ENCODE measurements at places on chromosomes 7 and 10.

DNA sequence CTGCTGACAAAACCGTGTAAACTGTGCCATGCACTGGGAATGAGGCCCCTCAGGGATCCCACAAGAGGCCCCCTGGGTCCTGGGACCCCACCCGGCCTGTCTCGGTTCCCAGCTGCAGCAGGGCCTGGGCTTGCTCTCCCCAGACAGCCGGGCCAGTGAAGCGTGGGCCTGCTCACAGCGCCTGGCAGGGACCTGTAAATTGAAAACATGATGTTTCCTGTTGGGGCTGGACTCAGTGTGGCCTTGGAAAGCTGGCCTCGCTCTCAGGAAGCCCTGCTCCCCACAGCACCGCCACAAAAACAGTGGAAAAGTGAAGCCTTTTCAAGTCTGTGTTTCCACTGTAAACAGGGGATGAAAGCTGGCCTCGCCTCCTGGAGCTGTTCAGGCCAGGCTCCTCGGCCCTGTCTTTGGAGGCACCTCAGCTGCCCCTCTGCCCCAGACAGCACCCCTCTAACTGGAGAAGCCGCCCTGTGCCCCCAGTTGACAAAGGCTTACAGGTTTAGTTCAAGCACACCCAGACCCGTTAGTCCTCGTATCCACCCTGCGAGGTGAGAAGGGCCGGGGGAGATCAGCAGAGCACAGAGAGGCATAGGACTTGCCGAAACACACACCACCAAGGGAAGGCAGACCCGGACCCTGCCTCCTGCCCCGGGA, 108.3 kb downstream of the ZMIZ1 start:
- no peak for DNase-seq

- no peak for DNase-seq
Measured at GRCh38 chr10:75435291-75435690, 3.9 kb downstream of the LRMDA start.

- DNase-seq, result peak; percentile 8
Measured at GRCh38 chr10:88851706-88852105, at the start of gene ANKRD22. Gene ANKRD22 (minus strand): TSS chr10:88851844. CDS start chr10:88851607, 237 bp downstream.

GRCh38 chr7:65239324-65239706, 134.3 kb upstream of the ZNF92 start:
- DNase-seq, result peak; percentile 35

All from ELF-1 (cell line).